Calu3 (cell line): ENCODE measurements at places on chromosomes 4 and X. TPM values are rescaled to one million over a fixed set of nuclear protein-coding genes. Genes with fewer than 3 reads are reported as not detected.
A peak's percentile ranks its signal among the peaks of the same experiment; 100 is the strongest.

- peaks cover 12% of the 10 kb centered on the region for H3K27me3 ChIP-seq
- DNase-seq, result no peak
- no peaks in the 10 kb centered on the region for H3K4me1 ChIP-seq
- H3K4me3 ChIP-seq, result no peak overlapping the region
- no peaks in the 10 kb centered on the region for H3K36me3 ChIP-seq
- H3K27ac ChIP-seq, result no peak overlapping the region
Observed at GRCh38 chrX:10282490-10282889, 125.7 kb downstream of the CLCN4 start.

DNA sequence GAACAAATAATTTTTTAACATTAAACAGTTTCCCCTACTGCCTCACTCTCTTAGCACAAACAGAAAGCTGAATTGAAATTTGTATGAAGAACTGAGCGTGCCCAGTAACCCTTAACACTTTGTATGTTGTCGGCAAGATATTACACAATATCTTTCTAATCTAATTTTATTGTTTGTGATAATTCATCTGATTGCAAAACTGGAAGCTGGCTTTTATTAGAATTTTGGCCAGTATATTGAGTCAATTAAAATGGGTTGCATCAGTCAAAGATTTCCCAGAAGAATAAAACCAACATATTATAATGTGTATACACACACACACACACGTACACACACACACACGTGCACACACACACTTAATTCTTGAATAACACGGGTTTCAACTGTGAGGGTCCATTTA is 2332.1 kb downstream of the PCDH7 start:
- no peak overlapping the region for H3K27ac ChIP-seq
- no peaks in the 10 kb centered on the region for H3K36me3 ChIP-seq
- no peak overlapping the region for H3K4me3 ChIP-seq
- H3K4me1 ChIP-seq, result no peaks in the 10 kb centered on the region
- H3K27me3 ChIP-seq, result no peaks in the 10 kb centered on the region

- H3K4me3 ChIP-seq, result peak overlapping the region; percentile 82
- H3K27ac ChIP-seq, result no peak overlapping the region
- peaks cover 22% of the 10 kb centered on the region for H3K36me3 ChIP-seq
- peaks cover 26% of the 10 kb centered on the region for H3K4me1 ChIP-seq
Observed at GRCh38 chrX:40734971-40735324, 394 bp downstream of the MED14 start.

GRCh38 chr4:39032218-39033085 is at the start of gene TMEM156:
TSS of gene TMEM156 (minus strand) at chr4:39032409. CDS start at chr4:39032313, 96 bp downstream.
- H3K4me3 ChIP-seq, result peak within 1 kb of the TSS; percentile 60
- H3K27ac ChIP-seq, result peak within 1 kb of the TSS; percentile 39
- peaks cover 8% of the 10 kb centered on the region for H3K36me3 ChIP-seq

The VGLL1 gene
- total RNA-seq, result 92.2 and 121 TPM in 2 replicates

The CHRNA9 gene
- not detected in 2 replicates for total RNA-seq

DNA sequence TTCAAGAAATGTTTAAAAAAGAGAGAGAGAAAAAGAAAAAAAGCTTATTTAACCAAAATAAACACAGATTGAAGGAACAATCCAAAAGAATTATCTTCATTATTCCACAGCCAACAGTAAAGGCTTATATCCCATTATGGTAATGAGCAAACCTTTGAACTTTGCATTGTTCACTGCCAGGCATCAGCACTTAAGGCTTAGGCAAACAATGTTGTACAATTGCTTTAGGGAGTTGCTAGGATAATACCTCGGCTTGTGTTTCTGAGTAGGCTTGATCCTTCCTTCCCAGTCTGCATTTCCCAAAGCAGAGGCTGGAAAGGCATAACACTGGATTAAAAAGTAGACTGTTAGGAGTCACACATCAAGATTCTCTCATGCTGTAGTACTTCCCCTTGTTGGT is 352.7 kb upstream of the IGFBP7 start:
- no peaks in the 10 kb centered on the region for H3K4me1 ChIP-seq
- no peak overlapping the region for H3K27ac ChIP-seq
- no peak for DNase-seq
- H3K4me3 ChIP-seq, result no peak overlapping the region
- H3K27me3 ChIP-seq, result no peaks in the 10 kb centered on the region
- H3K36me3 ChIP-seq, result no peaks in the 10 kb centered on the region

- no peak for DNase-seq
- no peak overlapping the region for H3K4me3 ChIP-seq
- peaks cover 9% of the 10 kb centered on the region for H3K27me3 ChIP-seq
- no peaks in the 10 kb centered on the region for H3K4me1 ChIP-seq
- H3K36me3 ChIP-seq, result no peaks in the 10 kb centered on the region
Observed at GRCh38 chr4:76363556-76364290, 57.2 kb downstream of the STBD1 start.

GRCh38 chr4:173177232-173177631 is 8.6 kb downstream of the GALNT7 start:
- peaks cover 45% of the 10 kb centered on the region for H3K4me1 ChIP-seq
- no peak overlapping the region for H3K4me3 ChIP-seq

DNA sequence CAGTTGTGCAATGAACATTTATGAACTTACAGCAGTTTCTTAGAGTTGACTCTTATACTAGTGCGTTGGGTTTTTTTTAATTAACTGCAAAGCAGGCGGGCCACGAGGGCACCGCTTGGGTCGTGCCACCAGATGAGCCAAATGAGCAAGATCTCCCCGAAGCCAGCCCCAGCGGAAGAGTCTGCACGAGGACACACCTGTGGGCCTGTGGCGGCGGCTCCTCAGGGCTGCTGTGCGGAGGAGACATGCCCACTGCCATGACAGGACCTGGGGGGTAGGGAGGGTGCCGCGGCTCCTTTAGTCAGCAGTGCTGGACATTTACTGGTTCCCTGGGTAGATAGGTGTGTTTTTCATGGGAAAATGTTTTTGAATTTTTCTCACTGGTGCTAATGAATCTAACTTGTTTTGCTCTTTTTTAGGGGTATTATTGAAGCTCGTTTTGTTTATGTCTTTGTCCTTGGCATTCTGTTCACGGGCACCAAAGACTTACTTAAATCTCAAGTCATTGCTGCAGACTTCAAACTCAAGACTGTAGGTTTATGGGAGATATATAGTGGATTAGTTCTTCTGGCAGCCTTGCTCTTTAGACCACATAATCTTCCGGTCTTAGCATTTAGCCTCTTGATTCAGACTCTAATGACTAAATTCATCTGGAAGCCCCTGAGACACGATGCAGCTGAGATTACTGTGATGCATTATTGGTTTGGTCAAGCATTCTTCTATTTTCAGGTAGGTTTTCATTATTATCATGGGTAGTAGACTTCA is 31.2 kb downstream of the PIGG start:
- H3K27ac ChIP-seq, result no peak overlapping the region
- no peak overlapping the region for H3K4me3 ChIP-seq
